Fibroblast of skin of back (primary cell): ENCODE measurements at places on chromosomes 6 and 20.
A peak's percentile ranks its signal among the peaks of the same experiment; 100 is the strongest.

DNA sequence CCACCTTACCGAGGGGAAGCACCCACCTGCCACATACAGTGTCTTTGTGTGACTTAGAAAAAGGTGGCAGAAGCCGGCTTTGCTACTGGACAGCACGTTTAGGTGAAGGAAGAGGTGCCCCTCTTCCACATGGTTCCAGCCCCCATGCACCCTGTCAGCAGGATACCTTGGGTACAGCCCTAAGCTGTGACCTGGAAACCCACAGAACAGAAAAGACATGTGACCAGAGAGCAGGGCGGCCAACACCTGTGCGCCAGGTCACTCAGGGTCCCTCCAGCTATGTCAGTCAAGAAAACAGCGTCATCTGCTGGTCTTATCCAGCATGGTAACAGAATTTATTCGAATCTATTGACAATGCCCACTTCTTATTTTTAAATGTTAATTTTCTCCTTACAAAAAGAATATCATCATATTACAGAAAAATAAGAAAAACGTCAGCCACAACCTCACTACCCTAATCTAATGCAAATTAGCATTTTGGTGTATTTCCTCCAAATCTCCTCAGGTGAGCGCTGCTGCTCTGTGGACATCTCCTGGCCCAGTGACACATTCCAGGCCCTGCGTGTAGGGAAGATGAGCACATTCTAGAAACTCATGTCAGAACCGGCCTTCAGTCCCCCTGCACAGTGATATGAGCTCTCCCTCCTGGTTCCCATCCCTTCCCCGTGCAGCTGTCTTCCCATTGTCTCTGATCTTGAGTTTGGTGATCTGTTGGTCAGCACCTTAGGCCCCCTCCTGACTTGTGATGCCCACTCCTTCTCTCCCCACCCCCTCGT is 37.2 kb downstream of the GTF2H5 start:
- DNase-seq, result no peak

GRCh38 chr6:150478656-150479545 is 110.1 kb downstream of the IYD start:
- no peak for DNase-seq

GRCh38 chr6:118893807-118894424 is at the start of gene ASF1A:
TSS of gene ASF1A (plus strand) at chr6:118894152. CDS start at chr6:118894414, 262 bp downstream.
- DNase-seq, result peak; percentile 99

DNA sequence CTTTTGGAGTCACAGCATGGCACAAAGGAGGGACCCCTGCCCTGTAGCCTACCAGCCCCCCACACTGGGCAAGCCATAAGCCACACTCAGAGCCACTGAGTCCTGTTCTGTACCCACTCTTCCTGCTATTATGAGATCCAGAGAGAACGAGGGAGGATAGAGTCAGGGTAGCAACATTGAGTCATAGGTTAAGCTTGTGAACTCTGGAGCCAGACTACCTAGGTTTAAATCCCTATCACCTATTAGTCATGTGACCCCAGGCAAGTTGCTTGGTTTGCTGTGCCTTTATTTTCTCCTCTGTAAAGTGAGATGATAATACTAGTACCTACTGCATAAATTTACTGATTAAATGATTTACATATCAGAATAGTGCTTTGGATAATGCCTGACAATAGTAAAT is 540 bp downstream of the CNBD2 start:
- no peak for DNase-seq

DNA sequence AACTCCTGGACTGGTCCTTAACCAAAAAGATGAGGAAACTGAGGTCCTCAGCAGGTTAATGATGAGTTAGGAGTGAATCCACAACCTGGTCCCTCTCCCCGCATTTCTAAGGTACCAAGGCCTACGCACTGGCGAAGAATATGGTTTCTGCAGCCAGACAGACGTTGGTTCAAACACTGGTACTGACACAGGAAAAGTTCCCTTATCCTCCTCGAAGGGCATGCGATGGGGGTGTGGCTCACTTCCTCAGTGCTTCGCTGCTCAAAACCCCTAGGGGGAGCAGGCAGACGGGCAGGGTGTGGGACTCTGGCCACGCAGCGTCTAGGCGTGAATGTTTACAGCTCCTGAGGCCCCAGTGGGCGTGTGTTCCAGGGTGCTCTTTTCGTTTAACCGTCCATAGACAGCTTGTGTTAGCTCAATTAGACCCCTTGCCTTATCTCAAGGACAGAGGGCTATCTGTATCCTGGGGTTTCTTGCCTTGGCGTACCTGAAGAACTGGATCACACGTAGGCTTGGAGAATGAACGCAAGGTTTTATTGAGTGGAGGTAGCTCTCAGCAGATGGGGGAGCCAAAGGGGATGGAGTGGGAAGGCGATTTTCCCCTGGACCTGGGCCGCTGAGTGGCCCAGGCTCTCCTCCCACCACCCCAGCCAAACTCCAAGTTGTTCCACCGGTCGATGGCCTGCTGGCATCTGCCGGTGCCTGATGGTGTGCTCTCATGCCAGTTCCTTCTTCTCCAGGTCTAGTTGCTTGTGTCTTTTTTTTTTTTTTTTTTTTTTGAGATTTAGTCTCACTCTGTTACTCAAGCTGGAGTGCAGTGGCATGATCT is 31.8 kb upstream of the PTPN1 start:
- peak; percentile 70 for DNase-seq

GRCh38 chr20:25253606-25254275 is 5.9 kb downstream of the PYGB start:
- DNase-seq, result no peak

DNA sequence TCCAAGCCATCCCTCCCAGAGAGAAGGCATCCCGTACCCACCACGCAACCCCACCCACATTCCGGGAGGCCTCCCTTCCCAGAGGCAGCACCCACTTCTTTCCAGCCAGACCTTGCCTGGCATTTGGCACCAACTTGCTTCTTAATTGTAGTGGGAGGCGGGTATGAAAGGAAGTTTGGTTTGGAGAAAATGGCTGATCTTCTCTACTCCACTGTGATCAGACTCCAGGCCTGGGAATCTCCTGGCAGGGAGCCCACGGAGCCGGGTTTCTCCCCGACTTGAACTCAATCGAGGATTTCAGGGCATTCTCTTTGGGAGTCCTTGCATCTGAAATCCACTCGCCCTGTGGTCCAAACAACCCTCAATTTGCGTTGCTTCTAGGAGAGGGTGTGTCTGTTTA is 107.1 kb downstream of the ZDHHC14 start:
- DNase-seq, result no peak

- peak; percentile 1 for DNase-seq
Measured at GRCh38 chr6:54134935-54135334, 23.7 kb downstream of the MLIP start.

DNA sequence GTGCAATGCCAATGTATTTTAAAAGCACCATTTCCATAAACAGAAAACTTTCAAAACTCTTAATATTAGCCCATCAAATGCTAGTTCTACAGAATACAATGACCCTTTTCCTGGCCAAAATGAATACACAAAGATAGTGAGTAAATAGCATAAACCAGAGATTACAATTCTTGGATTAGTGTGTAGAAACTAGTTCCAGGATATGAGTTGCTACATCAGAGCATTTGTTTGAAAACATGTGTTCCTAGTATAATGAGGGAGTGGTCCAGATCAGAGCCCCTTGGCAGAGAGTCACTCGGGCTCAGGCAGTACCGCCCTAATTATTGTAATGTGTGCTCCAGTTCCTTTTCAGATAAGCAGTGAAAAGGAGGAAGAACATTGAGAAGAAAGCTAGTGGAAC is 63.7 kb upstream of the COL21A1 start:
- DNase-seq, result no peak

DNA sequence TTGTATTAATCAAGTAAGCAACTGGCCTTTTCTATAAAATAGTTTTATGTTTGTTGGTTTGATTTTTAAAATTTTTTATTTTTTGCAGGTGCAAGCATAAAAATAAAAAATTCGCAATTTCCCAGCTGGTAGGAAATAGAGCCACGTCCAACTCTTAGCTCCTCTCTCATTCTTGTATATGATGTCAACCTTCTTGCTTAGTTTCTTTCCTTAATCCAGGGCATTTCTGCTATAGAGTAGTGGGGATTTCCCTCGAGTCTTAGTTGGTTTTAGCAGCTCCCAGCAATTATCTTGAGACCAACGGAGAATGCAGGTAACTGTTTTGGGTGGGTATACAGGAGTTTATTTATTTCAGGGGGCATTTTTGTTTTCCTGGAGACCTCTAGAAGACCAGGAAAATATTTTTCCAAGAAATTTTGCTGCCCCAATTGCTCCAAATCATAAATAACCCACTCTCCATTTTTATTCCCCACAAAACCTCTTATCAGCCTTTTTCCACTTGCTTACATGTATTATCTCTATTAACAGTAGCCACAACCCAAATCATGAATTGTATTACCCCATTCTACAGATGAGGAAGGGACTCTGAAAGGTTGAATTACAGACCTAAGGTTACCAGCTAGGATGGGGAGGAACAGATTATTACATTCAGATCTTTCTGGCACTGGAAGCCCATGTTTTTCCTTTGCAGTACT is 18.4 kb downstream of the PHACTR2 start:
- no peak for DNase-seq

DNA sequence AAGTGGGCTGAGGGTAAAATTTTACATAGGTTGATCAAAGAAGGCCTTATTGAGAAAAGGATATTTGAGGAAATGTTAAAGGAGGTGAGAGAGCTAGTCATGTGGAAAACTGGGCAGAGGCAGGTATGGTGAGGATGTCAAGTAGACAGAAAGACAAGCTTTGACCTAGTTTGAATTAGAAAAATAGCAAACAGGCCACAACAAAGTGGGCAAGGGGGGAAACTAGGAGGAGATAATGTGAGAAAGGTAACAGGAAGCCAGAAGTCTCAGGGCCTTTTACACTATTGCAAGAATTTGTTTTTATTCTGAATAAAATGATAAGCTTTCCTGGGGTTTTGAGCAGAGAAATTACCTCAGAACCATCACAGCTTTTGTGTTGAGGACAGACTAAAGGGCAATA is 115.7 kb downstream of the RWDD2A start:
- DNase-seq, result no peak

DNA sequence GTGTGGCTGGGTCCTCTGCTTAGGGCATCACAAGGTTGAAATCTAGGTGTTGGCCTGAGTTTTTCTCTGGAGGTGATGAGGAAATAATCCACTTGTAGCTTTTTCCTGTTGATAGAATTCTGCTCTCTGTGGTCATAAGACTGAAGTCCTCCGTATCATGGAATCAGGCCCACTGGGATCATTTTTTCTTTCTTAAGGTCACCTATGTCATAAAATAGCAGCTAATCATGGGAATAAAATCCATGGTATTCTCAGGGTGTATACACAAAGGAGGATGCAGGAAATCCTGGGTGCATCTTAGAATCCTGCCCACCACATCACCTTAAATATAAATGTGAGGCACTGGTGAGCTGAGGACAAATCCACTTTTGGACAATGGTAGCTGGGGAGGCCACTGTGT is 72.7 kb downstream of the PRDM1 start:
- DNase-seq, result peak; percentile 33

- peak; percentile 54 for DNase-seq
Measured at GRCh38 chr6:33886673-33887144, 82.9 kb upstream of the MLN start.

DNA sequence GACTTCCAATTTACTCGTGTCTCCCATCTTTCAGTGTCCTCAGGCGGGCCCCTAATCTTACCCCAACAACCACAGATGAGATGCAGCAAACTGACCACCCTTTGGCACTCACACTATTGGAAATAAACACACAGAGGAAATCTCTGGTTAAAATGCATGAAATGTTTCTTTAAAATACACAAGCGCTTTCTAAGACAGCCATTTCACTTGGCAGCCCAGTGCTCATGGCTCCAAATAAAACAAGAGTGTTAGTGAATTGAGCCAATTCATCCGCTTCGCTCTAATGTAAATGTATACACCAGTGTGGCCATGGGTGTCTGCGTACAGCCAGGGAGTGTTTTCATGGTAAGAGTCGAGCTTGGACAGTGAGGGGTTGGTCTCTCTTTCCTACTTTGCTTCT is 282.9 kb downstream of the CLIC5 start:
- no peak for DNase-seq

DNA sequence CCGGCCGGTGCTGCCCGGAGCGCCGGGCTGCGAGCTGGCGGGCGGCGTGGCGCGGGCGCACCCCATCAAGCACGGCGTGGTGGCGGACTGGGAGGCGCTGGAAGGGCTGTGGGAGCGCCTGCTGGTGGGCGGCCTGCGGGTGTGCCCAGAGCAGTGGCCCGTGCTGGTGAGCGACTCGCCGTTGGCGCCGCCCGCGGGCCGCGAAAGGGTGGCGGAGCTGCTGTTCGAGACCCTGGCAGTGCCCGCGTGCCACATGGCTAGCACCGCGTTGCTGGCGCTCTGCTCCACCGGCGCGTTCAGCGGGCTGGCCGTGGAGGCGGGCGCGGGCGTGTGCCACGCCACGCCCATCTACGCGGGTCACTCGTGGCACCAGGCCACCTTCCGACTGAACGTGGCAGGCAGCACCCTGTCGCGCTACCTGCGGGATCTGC is 517 bp downstream of the ACTL10 start:
- DNase-seq, result no peak

- DNase-seq, result no peak
Measured at GRCh38 chr20:53925651-53926401, 144.6 kb downstream of the BCAS1 start.

GRCh38 chr6:130337534-130337933 is 28.3 kb upstream of the TMEM200A start:
- DNase-seq, result no peak

GRCh38 chr6:35049156-35049735 is 91.9 kb downstream of the TCP11 start:
- no peak for DNase-seq

- no peak for DNase-seq
Measured at GRCh38 chr20:43271980-43272379, 82.3 kb upstream of the PTPRT start.

DNA sequence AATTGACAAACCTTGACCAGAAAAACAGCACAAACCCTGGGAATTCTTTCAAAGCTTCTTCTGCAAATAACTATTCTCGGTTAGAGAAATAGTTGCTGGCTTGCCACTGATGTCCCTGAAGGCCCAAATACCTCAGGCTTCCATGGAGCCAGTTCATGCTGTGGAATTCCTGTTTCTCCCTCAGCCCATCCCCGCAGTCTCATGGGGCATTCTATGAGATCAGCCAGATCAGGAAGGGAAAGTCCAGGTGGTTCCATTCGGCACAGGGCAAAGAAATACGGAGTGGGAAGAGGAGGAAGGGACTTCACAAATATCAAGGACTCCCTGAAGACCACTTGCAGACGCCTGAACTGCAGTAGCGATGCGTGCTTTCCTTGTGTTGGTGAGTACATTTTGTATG is 63.3 kb downstream of the MYLK4 start:
- DNase-seq, result peak; percentile 53

DNA sequence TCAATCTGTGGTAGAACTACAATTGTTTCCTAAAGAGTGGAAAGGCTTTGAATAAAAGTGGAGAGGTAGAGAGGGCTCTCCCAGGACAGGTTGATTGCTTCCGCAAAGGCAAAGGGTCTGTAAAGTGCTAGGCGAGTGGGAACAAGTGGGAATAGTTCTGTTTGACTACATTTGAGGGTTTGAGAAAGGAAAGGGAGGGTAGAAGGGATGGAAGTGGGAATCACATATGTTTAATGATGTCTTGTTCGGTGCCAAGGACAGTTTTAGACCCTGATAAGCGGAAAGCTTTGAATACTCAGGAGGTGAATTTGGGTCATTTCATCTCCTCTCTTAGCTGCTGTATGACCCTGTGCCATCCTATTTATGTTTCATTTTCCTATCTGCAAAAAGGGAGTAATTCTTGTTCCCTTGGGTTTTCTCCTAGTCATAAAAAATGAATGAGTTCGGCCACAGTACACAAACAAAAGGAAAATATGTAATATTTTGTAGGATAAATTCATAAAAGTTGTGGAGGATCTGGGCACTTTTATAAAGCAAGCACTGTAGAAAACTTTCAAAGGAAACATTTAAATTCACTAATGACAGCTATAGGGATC is 1.7 kb upstream of the PIM1 start:
- DNase-seq, result peak; percentile 35
